ENCODE measurements at places on chromosomes 11 and 22.

DNA sequence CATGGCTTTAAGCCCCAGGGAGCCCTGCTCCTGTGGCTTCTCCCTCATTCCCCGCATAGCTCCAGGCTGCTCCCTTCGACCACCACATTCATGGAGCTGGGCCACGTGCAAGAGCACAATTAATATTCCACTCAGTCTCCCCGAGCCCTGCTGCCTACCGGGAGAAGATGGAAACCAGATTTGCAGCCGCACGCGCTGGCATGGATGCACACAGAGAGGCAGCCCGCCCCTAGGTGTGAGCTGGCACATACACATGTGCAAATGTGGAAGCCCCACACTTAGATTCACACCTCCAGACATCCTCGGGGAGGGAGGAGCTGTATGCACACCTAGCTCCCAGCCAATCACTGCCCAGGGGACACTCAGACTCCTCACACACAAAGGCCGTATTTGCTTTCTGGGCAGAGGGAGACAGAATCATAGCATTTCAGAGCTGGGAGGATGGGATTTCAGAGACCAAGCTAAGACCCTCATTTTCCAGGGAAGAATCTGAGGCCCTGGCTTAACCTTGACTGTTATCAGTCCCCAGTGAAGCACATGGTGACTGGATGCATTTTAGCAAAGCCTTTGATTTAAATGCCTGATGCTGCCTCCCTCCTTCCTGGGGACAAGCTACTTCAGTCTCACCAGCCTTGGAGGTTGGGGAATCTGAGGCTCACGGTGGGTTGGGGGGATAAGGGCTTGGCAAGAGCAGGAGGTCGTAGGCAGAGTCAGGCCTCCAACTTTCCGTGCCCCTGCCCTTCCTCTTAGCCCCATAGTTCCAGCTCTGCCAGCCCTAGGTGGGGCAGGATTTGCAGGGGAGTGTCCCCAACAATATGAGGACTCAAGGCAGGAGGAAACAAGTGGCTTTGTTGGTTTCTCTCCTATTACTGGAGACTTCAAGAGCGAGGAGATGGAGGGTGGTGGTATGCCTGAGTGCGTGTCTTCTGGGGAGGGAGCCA lies 5.3 kb upstream of the CREB3L1 start:
- DNase-seq: no peak

GRCh38 chr11:30049214-30049613 lies 32.4 kb upstream of the KCNA4 start:
- no peak for DNase-seq

DNA sequence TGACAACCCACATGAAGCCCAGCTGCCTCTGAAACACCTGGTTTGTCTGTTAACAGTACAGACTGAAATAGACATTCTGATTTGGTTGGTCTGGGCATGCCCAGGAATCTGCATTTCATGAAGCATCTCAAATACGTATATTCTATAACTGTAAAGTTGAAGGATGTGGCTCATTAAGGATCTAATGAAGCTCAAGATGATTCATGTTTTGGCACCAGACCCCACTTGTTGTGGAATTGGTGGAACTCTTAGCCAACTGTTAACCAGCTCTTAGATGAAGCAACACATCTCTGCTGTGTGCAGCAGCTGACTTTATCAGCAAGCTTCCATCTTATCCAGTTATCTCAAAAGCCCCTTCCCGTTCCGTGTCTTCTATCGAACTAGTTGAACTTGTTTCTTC lies 232.2 kb downstream of the INSC start:
- no peak for DNase-seq

DNA sequence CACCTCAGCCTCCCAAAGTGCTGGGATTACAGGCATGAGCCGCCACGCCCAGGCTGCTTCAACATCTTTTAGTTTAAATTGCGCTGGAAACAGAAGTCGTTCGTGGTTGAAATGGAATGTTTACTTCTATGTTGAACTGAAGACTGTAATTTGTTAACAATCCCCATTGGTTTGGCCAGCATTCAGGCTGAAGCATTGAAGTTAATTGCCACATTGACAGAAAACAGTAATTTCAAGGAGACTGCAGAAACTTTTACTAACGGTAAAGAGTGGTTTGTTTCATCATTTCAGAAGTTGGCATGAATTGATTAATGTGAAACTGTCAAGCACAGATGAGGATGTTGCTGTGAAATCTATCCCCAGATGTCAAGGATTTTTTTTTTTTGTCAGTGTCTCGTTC lies 14.2 kb downstream of the AP5B1 start:
- no peak for DNase-seq

DNA sequence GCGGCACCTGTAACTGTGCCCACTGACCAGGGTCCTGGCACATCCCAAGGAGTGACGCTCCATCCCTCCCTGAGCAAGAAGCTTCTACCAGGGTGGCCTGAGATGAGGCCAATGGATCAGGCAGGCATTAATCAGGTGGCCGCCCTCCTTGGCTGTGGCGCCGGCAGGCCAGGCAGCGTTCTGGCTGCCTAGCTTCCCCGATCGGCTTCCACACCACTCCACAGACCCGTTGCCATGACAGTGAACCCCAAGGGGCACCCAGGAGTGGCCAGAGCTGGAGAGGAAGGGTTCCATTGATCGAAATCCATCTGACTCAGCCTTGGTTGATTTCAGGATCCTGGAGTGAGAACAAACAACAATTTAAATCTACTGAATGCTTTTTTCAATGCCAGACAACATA lies 20.5 kb downstream of the LRRC55 start:
- no peak for DNase-seq

DNA sequence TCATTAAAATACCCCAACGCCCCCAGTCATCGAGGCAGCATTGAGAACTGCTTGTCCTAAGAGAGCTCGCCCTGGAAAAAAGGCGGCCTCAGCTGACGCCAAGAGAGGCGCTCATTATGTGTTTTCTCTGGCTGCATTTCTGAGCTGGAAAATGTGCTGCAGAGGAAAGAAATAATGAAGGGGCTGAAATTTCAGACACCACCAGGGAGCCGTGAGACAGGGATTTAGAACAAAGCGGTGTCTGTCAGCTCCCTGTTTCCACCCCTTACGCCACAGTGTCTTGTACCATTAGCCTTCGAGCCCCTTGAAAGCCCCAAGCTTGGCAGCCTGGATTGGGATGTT lies 14.4 kb downstream of the USH1C start:
- no peak for DNase-seq

- no peak for DNase-seq
These were observed 559 bp downstream of the SNX19 start for GRCh38 chr11:130915603-130916237.

DNA sequence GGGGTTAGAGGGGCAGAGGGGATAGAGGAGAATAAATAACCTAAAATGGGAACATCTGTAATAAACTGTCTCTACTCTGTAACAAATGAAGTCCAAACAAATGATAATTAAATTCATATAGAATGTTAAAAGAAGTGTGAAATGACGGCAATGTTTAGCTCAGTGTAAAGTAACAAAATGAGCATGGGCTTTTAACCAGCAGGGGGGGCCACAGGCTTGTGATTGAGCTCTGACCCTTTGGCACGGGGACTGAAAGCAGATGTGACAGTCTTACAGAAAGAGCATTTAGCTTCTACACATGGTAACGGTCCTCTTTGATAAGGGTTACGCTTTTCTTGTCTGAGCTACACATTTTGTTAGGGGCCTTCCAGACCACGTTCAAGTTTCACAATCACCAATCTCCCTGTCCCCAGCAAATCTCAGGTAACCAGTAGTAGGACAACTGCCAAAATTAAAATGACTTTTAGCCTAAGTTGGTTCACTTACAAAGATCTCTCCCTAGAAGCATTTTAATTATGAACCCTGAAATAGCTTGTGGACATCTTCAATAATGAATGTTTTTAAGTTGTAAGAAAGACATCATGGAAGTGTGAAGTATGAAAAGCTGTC lies 262.5 kb downstream of the DCDC1 start:
- peak; percentile 52 for DNase-seq

GRCh38 chr11:73461335-73461840 lies 85.2 kb downstream of the RELT start:
- no peak for DNase-seq

GRCh38 chr11:92340839-92341238 lies 116.2 kb downstream of the FAT3 start:
- DNase-seq: no peak

DNA sequence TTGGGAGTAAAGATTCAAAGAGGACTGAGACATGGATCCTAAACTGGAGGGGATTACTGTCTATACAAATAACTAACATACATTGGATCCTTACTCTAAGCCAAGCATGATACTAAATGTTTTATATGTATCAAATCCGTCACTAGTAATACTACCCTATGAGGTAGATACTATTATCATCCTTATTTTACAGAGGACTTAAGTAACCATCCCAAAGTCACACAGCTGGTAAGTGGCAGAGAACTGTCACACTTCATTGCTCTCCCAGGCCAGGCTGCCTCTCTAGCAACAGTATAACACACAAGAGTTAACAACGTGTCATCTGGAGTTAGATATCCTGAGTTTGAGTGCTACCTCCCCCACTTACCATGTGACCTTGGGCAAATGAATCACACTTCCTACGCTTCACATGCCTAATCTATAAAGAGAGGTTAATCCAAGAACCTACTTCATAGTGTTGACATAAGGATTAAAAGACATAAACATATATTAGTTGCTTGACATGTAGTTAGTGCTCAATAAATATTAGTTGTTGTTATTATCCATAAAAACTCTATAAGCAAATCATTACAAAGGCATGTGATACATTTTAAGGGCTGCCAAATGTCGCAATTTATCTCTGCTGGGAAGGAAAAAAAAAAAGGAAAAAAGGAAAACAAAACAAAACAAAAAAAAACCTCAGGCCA lies 33.8 kb upstream of the SPON1 start:
- DNase-seq: peak; percentile 42

DNA sequence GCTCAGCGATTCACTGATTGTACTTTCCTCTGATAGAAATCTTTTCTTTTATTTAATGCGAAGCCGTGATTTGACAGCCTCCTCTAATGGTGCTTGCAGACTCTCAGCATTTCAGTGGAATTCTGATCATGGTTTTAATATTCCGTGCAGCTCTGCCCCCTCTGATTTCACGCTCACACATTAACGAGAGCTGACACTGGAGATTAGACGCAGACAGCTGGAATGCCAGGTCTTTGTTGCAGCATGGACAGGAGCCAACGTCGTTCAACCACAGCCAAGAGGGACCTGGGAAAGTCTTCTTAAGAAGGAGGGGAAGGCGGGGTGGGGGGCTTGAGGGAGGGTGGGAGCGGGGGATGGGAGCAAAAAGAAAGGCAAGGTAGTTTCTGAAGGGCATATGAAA lies 186.4 kb downstream of the BLID start:
- peak; percentile 31 for DNase-seq

DNA sequence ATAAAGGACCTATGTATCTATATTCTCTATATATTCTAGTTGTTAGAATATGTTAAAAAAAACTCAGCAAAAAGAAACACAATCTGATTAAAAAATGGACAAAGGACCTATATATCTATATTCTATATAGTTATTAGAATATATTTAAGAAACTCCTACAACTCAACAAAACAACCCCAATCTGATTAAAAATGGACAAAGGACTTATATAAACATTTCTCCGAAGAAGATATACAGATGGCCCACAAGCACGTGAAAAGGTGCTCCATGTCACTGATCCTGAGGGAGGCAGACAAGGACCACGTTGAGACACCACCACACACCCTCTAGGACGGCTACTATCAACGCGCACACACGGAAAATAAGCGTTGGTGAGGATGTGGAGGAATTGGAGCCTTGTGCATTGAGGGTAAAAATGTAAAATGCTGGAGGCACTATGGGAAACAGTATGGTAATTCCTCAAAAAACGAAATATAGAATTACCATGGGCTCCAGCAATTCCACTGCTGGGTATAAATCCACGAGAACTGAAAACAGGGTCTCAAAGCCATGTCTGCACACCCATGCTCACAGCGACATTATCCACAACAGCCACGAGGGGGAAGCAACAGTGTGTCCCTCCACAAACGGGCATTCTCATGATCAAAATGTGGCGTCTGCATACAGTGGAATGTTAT lies 22.7 kb downstream of the YPEL1 start:
- DNase-seq: peak; percentile 77

DNA sequence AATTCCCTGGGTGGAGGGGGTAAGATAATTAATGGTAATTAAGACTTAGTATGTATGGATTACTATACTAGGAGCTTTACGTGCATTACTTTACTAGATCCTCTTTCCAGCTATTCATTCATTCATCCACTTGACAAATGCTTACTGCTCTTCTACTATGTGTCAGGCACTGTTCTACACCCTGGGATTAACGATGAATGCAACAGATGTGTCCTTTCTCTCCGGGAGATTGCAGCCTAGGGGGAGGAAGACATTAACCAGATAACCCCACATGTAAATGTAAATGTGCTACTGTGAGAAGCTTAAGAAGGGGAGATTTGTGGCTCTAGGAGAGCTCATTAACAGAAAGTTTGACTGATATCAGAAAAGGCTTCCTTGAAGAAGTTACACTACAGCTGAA lies 1.7 kb downstream of the ANKK1 start:
- DNase-seq: no peak

GRCh38 chr11:112864672-112865071 lies 96.5 kb upstream of the NCAM1 start:
- no peak for DNase-seq

DNA sequence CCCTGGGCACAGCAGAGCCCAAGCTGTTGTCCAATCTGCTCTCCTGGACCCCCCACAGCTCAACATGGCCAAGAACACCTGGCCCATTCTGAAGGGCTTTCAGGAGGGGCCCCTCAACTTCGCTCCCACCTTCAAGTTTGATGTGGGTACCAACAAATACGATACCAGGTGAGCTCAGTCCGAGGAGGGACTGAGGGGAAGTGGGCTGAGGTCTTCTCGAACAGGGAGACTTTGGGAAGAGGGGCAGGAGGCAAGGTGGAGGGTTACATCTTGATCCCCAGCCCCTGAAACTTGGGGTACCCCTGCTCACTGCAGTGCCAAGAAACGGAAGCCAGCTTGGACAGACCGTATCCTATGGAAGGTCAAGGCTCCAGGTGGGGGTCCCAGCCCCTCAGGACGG lies 5.4 kb downstream of the INPP5J start:
- no peak for DNase-seq

- DNase-seq: no peak
These were observed 89.1 kb upstream of the ARHGAP20 start for GRCh38 chr11:110801328-110801727.

GRCh38 chr11:114261791-114262190 lies 34.4 kb upstream of the NNMT start:
- no peak for DNase-seq

- no peak for DNase-seq
These were observed 11.3 kb upstream of the GSTP1 start for GRCh38 chr11:67572305-67572704.
